Breast epithelium (tissue), 4 donors: ENCODE measurements at places on chromosomes 13 and 19. TPM values are rescaled to one million over a fixed set of nuclear protein-coding genes. Genes with fewer than 3 reads are reported as not detected.

Gene ZNF837
- total RNA-seq = 2.3 TPM

Gene FGF21
- not detected for total RNA-seq

Gene PRR20A
- not detected for total RNA-seq

Gene NLRP4
- total RNA-seq = not detected

Gene ZNF154
- total RNA-seq = 0.96 TPM

Gene COL4A2
- total RNA-seq = 307 TPM

Gene KHSRP
- 71.4 TPM for total RNA-seq

Gene PLK5
- total RNA-seq = not detected

Gene LAIR2
- not detected for total RNA-seq

Gene NFILZ
- total RNA-seq = not detected

Gene TRAPPC2B
- total RNA-seq = 20.2 TPM

Gene ZNF418
- 5.9 TPM for total RNA-seq
